ENCODE measurements at places on chromosomes 12 and 14.
A peak's percentile ranks its signal among the peaks of the same experiment; 100 is the strongest.

DNA sequence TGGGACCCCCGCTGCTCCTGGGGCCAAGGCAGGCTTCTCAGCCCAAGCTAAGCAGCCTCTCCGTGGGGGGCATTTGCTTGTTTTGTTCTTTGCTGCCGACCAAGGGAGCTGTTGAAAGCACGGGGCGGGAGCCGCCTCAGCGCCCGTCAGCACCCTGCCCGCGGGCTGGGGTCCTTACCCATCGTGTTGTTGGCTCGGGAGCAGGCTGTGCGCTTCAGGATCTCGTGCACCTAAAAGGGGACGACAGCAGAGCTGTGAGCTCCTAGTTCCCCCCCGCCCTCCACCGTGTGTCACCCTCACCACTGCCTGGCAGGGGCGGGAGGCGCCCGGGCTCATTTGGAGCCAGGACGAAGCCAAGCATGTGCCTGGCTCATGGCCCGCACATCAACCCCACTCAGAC, 117.5 kb downstream of the ANO2 start:
- no peak for DNase-seq

- no peak for DNase-seq
Observed at GRCh38 chr12:68097386-68097785, 62.2 kb downstream of the IFNG start.

DNA sequence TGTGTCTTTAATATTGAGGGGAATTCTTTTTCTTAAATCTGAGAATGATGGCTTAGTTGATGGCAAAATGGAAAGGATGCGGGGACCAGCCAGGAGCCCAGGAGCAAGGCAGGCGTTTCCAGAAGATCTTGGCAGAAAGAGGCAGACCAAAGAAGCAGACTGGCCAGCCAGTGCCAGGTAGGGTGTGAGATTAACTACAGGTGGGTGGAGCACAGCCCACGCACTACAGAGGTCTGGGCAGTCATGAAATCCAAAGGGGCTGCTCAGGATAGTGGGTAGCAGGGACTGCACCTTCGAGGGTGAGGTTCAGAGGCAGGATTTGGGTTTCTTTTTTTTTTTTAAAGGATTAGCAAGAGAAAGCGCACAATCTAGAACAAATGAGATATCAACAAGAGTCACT, 17.7 kb upstream of the PCNX1 start:
- no peak for DNase-seq

DNA sequence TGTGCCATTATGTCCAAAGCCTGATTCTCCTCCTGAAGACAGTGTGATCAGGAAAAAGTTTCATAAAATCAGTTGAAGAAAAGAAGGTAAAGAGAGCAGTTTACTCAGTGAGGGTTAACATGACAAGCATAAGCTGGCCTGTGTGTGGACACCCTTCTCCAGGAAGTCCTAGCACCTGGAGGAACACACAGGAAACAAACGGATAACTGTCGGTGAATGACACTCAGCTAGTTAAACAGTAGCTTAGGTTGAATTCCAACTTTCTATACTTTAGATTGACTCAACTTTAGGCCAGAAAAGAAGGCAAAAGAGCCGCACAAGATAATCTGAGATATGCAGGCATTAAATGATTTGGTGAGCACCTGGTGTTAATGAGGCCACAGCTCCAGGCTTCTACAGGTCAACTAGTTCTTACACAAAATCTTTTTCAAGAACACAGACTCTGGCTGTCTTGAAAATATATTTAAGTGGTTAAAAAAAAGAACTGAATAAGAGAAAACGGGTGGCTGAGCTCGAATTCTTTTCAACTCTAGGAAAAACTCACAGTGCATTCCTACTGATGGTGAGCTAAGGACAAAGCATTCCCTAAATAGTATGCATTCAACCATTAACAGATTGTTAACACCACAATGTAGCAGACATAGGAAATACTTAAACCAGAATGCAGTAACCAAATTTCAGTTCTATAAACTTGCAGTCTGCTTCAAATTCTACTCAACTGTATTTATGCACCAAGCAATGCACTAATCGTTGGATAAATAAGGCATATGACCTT, 56.9 kb upstream of the TSPAN8 start:
- DNase-seq: no peak

GRCh38 chr12:127235761-127236160, 1031.2 kb upstream of the TMEM132C start:
- no peak for DNase-seq

- no peak for DNase-seq
Observed at GRCh38 chr12:51334764-51335163, 10.8 kb upstream of the BIN2 start.

GRCh38 chr14:22660654-22661053, 16.5 kb upstream of the OR6J1 start:
- no peak for DNase-seq

DNA sequence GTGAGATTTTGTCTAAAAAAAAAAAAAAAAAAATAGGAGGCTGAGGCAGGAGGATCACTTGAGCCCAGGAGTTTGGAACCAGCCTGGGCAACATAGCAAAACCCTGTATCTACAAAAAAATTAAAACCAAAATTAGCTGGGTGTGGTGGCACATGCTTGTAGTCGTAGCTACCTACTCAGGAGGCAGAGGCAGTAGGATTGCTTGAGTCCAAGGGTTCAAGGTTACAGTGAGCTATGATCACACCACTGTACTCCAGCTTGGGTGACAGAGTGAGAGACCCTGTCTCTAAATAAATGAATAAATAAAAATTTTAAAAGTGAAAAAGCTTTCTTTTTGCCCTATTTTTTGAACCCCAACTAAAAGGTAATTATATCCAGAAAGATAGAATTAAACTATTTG, 113.6 kb downstream of the PEBP1 start:
- no peak for DNase-seq

DNA sequence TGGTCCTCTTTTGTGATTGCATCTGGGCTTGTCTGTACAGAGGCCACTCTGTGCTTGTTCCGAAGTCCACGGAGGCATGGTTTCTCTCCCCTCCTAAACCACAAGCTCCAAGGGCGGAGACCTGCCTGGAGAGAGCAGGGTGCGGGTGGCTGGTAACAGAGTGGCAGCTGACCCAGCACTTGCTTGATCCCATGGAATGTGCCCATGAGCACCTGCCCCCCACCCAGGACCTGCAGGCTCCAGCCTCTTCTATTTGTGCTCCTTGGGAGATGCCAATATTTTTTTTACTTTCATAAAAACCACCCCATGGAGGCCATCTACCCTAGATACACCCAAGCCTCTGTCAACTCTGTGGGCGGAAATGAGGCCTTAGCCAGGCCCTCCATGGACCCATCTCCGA, 104.7 kb downstream of the PRMT8 start:
- DNase-seq: no peak

DNA sequence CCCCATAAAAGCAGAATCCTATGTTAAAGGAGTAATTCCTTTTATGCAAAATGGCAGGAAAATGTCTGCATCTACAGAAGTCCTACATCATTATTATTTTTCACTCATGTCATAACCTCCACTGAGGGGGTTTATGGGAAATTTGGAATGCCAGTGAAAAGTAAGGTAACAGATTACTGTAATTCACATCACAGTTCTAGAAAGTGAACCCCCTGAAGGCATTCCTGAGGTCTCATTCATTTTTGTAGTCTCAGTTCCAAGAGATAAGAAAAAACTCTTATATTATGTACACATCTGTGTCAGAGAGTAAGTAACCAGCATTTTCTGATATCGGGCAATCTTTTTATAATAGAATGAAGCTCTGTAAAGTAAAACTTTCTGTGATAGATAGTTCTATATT, 28.8 kb upstream of the BCAT1 start:
- DNase-seq: no peak

DNA sequence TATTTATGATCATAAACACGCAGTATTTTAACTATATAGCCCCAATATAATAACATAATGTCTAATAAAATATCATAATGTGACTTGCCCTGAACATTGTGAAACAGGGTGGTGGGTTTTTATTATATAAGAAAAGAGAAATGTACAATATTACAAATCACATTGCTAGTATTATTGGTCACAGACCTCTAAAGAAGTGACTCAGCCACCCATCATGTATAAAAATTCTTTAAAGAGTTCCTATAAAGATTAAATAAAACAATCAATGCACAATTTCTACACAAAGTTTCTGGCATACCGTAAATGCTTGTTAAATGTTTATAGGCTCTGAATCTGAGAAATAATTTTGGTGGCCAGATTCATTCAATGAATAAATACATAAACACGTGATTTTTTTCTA, 28.9 kb downstream of the ABCC9 start:
- peak; percentile 40 for DNase-seq

GRCh38 chr14:88986146-88986841, 161.8 kb downstream of the TTC8 start:
- no peak for DNase-seq

DNA sequence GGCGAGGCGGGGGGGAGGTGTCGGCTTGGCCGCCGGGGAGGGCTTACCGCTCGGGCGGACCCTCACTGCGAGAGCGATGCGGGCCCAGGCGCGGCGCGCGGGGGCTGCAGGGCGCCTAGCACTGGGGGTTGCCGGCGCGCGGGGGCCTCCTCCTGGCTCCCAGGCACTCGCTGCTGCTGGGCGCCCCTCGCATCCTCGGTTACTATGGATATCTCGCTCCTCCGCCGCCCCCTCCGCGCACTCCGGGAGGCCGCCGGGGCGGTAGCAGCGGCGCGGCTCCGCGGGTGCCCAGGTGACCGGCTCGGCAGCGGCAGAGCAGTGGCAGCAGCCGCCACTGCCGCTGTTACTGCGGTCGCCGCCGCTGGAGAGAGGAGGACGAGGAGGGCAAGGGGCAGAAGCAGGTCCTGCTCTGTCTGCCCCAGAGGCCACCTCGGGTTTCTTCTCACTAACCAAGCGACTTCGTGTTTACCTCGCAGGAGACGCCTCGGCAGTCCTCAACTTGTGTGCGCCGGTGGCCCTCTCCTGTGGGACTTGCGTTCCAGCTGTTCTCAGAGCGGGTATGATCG, 250.1 kb downstream of the APAF1 start:
- DNase-seq: no peak

GRCh38 chr12:18470251-18470650, 208.9 kb downstream of the PIK3C2G start:
- DNase-seq: no peak

DNA sequence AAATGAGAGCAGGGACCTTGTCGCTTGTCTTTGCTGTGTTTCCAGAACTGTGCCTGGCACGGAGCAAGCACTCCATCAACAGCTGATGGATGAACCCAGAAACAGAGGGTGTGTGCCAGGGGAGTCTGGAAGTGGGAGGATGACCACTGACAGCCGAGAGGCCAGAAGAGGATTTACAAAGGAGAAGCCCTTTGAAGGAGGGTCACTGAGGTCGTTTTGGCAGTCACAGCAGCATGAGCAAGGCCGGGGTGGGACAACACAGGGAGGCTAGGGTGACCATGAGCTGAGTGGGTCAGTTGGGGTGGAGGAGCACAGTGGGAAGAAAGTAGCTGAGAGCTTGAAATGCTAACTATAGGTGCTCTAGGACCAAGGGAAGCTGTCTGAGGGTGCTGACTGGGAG, 199.6 kb downstream of the NTF3 start:
- DNase-seq: no peak

DNA sequence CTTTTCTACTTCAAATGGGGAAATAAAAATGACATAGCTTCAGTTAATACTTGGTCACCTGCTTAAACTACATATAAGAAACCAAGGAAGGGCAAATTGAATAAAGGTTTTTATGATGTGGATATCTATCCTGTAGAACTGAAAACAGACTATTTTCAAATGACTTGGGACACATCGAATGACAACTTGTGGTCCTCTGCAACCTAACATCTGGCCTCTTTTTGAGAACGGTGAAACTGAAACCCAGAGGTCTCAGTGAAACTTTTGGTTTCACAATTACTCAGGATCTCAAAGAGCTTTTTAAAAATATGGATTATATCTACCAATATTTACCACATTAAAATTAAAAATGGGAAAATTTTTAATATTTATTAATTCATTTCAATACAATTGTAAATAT, 65.2 kb downstream of the PPP2R5E start:
- DNase-seq: no peak

DNA sequence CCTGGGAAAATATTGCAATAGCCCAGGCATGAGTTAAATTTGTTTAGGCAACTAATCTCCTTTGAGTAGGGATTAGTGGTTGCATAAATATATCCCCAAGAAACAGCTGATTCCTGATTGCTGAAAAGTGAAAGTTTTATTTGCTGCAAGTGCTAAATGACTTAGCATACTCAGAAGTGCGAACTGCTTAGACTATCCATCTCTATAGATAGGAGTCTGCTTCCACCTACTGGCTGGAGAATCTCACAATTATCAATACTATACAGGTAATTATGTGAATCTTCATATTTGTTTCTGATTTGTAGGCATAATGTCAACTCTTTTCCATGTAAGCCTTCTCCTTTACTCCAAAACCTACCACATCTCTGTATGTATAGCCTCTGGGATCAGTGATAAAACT, 12.0 kb upstream of the SLCO1B3 start:
- DNase-seq: no peak

DNA sequence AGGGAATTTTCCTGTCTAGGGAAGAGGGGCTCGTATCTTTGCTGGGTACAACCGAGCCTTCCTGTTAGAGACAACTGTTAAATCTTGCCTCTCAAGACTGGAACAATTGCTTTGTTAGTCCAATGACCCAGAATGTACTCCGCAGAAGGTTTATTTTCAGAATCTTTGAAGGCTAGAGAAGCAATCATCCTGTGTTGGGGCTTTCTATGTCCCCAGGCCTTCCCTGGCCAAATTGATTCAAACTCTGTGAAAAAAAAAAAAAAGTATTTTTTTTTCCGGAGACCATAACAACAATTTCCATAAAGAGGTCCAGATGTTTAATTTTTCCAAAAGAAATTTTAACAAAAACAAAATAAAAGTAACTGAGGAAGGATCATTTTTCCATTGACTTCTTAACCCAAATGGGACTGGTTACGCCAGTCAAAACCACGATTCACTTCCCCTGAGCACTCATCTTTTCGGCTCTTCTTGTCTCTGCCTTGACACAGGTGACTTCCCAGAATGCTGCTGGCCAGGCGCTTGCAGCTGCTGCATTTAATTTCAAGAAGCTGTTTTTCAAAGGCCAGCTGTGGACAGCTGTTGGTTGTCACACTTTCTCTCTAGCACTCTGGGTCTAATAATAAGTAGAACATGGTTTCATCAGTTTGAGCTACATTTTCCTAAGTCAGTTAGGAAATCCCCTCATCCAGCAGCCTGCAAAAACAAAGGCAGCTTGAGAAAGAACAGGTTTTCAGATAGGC, 81.6 kb upstream of the MANSC4 start:
- DNase-seq: no peak

DNA sequence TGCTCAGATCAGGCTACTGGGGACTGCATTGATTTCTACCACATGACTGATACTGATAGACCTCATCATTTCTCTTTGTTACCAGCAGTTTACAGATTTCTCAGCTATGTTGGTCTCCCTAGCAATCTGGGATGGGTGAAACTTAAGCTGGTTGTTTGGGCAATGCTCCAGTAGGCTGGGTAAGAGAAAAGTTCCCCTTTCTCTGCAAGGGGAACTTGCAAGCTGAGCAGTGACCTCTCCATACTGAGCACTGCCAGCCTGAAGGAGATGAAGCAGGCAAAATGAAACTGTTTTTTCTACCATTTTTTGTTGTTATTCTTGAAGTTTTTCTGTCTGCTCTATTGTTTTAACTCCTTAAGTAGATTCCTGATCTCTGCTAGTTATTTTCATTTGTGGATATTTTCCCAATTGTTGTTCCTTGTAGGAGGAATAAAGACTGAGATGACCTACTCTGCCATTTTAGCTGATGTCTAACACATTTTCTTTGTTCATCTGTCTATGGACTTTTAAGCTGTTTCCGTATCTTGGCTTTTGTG, 1.3 kb upstream of the OR4M1 start:
- no peak for DNase-seq
